A549 treated with ZK216348 at 1 μM for 4 hours (cell line): ENCODE measurements at places on chromosomes 7 and 10. TPM values are rescaled to one million over a fixed set of nuclear protein-coding genes. Genes with fewer than 3 reads are reported as not detected.

Gene IGFBP3
- total RNA-seq = 118 to 250 TPM (median 181 TPM) in 5 replicates

Gene TRPV5
- total RNA-seq = not detected in 5 replicates

Gene ASZ1
- not detected in 5 replicates for total RNA-seq

Gene CRTAC1
- total RNA-seq = 1.0 to 1.4 TPM (median 1.2 TPM) in 5 replicates

Gene MBL2
- total RNA-seq = not detected in 5 replicates

Gene MMRN2
- total RNA-seq = 0.57 to 1.4 TPM (median 1.0 TPM) in 5 replicates

Gene GGCT
- 67.5 to 110 TPM (median 74.4 TPM) in 5 replicates for total RNA-seq

Gene CC2D2B
- total RNA-seq = 0.22 TPM in 1 of 5 replicates, not detected in the others

Gene PPP1R9A
- total RNA-seq = 2.4 to 5.8 TPM (median 3.9 TPM) in 5 replicates

Gene C10orf90
- 2.7 to 5.1 TPM (median 3.5 TPM) in 5 replicates for total RNA-seq

Gene PLPP4
- total RNA-seq = 0.25 TPM in 1 of 5 replicates, not detected in the others
